ENCODE measurements at places on chromosomes 6 and 20.

GRCh38 chr6:113879186-113880096 lies 22.3 kb downstream of the MARCKS start:
- DNase-seq: peak; percentile 69

GRCh38 chr6:93371756-93372155 lies 47.6 kb downstream of the EPHA7 start:
- DNase-seq: no peak

GRCh38 chr6:34332251-34333198 lies 59.9 kb downstream of the NUDT3 start:
- no peak for DNase-seq

GRCh38 chr6:104087765-104088164 lies 772.0 kb downstream of the HACE1 start:
- no peak for DNase-seq

DNA sequence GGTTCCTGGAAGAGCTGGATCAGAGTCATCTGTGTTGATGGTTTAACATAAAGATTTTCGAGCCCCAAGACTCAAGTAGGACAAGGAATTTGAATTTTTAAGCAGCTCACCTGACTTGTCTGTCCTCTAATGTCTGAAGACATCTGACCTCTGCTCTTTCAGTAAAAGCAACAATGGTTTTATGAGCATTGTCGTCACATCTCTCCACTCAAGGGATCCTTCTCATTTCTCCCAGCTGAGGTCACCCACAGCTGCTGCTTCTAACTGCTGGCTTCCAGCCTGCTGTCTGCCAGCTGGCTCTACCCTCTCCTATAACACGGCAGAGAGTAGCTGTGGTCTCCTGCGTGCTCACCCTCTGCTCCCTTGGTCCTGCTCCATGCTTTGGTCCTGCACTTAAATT lies 24.7 kb upstream of the HDAC2 start:
- DNase-seq: peak; percentile 94

- DNase-seq: peak; percentile 44
Measured at GRCh38 chr20:12207875-12208274, 290.2 kb downstream of the BTBD3 start.

GRCh38 chr6:71393471-71393870 lies 104.9 kb downstream of the OGFRL1 start:
- DNase-seq: peak; percentile 79

DNA sequence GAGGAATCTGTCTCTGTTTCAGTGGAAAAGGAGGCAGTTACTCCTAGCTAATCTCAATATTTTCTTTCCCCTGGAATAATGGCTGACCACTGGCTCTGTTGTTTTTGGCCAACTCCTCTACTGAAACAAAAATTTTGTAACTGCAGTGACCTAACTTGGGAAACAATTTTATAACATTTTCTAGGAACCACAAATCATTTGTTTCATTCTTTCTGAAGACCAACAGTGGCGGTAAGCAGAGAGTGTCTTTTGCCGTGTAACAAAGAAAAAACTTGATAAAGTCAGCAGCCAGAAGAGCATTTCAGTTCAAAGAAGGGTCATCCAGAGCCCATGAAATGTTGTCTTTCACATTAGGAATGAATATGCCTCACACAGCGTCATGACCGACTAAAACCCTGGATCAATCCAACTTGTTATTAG lies 11.8 kb upstream of the BFSP1 start:
- DNase-seq: peak; percentile 18

DNA sequence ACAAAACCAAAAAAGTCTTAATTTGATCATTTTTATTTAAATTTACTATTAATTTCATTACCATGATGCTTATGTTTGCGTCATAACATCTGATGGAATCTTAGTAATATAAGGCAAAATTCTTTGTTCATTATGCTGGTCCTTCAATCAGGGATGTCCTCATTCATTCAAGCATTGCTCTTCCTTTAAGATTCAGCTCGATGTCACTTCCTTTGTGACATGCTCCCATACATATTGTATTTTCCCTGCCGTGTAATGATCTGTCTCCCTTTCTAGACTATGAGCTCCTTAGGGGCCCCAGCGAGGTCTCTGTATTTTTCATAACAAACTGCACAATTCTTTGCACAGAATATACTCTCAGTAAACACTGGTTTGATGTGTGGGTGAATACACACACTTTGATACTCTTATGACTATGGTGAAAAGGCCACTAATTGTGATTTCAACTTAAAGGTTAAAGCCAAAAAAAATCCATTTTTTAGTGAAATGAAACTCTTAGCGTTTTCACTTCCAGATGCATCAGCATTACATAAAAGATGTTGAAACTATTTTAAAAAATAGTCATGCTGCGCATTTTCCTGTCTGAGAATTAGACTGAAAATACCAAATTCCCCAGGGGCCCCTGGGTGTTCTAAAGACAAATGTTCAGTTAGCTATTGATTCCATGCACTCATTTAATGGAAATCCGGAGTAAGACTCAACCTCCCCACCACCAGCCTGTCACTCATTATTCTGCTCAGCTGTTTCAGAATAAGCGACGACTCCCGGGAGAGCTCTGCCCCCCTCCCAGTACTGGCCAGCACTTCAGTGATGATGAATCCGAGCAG lies 169.7 kb downstream of the ATXN1 start:
- DNase-seq: no peak

- DNase-seq: no peak
Measured at GRCh38 chr20:53961527-53961926, 108.9 kb downstream of the BCAS1 start.

DNA sequence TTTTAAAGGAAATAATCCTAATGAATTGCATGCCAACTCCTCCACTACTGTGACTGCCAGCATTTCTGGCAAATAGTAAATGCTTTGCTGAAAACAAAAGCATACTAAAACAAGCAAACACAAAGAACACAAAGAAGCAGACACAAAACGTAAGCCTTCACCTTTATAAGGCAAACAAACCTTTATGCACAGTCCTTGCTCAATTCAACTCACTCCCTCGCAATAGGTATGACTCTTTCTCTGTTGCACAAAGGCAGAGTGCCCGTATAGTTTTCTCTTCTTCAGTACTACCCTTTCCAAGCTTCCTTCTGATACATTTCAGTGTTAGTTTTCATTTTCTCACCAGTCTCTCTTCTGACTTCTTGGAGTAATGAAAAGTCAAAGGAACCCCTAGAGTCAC lies 63.9 kb downstream of the PDE10A start:
- DNase-seq: no peak

All from HT1080 (cell line).